ENCODE measurements at places on chromosomes 1 and 21.

DNA sequence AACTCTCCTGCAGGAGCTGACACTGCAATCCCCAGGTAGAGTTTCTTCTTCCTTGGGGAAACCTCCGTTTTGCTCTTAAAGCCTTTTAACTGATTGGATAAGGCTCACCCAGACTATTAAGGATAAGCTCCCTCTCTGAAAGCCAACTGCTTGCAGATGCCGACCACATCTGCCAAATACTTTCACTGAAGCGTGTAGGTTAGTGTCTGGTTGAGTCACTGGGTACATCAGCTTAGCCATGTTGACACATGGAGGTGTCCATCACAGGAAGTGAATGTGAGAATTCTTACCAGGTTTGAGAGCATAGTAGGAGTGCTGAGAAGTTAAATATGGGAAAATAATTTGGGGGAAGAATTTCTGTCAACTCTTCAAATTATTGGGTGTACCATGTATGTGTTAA lies 202.0 kb downstream of the AJAP1 start:
- no peak for DNase-seq

DNA sequence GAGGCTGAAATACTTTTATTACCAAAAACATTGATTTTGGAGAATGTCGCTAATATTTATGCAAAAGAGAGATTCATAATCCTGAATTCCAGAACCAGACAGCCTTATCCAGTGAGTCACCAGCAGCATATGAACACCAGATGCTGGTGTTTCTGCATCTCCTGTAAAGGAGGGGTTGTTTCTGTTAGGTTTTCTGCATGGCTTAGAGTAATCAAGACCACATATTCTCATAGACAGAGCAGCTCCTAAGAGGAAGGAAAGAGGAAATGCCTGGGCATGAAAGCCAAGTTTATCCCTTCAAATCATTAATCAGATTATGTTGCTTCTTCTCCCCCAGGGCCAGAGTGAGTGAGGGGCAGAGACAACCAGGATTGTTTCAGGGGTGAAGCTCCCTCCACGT lies 86.2 kb downstream of the NGF start:
- no peak for DNase-seq

DNA sequence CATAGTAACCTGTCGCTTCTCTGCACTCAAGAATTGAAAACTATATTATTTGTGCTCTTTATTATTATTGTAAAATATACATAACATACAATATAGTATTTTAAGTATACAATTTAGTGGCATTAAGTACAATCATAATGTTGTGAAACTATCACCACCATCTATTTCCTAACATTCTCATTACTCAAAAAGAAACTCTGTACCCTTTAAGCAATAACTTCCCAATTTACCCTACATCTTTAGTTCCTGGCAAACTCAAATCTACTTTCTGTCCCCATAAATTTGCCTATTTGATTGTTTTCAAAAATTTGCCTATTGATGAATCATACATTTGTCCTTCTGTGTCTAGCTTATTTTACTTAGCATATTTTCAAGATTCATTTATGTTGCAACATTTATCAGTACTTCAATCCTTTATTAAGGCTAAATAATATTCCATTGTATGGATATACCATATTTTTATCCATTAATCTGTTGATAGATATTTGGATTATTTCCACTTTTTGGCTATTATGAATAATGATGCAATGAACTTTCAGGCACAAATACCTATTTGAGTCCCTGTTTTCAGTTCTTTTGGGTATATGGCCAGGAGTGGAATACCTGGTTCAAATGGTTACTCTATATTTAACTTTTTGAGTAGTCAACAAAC lies 99.6 kb upstream of the DMRTA2 start:
- no peak for DNase-seq

DNA sequence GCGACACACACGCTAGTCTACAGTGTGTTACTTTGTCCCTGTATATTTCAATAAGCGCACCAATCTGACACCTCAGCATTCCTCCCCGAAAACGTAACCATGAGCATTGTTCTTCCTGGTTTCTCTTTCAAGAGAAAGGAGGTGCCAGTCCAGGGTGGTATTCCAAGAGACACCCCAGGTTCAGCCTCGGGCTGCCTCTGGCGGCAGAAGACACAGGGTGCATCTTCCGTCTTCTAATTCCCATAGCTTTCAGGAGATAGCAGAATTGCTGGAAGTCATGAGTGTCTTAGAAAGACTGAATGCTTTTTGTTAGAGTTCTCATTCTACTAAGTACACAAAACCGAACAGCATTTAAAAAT lies 15.9 kb upstream of the RGS8 start:
- no peak for DNase-seq

- peak; percentile 87 for DNase-seq
Observed at GRCh38 chr1:224435318-224435763, 744 bp upstream of the WDR26 start.

DNA sequence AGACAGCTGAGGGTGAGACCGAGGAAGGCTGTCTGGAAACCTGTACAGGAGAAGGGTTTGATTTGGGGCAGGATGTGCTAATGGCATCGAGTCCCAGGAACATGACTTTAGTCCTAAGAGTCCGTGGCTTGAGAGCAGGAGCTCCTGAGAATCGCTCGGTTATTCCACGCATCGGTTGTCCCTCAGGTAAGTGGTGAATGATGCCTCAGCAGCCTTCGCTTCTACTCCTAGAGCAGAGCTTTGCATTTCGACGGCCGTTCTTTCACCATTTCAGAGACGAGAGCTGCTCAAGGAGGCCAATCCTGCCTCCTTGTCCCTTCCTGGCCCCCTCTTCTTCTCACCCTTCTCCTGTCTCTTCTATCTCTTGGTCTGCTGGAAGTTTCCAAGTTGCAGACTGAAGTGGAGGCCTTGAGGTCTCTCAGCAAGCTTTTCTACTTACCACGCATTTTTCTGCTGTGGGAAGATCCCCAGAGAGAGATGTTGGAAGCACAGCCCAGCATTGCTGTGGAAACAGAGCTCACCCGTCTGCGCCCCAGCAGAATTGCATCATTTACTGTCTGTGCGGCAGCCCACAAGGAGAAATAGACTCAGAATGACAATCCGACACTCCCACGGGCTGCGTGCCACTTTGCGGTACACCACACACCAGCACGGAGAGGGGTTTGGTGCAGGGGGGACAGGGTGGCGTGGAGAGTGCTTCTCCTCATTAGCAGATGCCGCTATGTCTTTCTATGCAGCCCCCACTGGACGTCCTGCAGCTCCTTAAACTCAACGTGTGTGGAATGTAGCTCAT lies 270.7 kb upstream of the C1orf174 start:
- DNase-seq, result no peak

GRCh38 chr1:4176841-4177240 lies 276.8 kb upstream of the C1orf174 start:
- DNase-seq, result no peak

DNA sequence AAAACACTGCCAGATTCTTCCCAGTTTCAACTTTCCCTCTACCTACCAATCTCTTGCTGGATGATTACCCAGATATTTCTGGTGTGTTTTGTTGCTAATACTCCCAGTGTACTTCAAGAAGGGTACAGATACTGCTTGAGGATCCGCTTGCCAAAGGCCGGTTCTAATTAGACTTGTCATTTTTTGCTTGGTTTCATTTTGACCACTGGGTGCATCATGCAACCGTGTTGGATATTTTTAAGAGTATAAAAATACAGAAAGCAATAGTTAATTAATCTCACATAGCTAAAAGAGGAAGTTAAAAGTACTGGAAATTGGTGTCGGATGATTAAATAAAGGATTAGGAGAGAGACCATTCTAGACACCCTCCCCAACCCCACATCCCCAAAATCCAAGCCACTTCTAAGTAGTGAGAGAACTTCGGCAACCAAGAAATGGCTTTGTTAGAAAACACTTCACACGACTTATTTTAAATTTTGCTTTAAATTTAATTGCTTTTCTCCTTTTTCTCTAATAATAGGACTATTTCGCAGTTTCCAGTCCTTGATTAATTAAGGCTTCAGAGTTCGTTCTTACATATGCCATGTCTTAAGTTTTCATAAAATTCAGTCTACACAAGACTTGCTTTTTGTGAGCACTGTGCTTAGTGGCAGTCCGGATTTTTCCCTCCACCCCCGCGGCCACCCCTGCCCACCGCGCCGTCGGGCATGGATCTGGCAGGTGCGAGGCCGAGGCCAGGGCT lies 2.5 kb upstream of the CDKN2C start:
- peak; percentile 49 for DNase-seq

DNA sequence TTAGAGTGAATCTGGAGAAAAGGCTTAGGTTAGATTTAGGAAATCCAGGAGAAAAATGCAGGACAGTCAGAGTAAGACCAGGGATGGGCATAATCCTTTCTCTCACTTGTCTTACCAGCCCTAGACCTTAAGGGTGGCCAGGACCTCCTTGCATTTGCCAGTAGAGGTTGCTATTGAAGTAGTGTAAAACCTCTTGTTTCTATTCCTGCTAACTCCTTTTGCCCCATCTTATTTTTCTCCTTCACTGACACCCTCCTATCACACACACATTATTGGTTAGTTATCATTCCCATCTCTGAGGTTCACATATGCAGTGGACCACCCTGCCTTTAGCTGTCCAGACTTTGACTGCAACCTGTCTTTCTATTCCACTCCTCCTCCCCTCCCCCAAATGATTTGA lies 75.0 kb upstream of the MACF1 start:
- no peak for DNase-seq

DNA sequence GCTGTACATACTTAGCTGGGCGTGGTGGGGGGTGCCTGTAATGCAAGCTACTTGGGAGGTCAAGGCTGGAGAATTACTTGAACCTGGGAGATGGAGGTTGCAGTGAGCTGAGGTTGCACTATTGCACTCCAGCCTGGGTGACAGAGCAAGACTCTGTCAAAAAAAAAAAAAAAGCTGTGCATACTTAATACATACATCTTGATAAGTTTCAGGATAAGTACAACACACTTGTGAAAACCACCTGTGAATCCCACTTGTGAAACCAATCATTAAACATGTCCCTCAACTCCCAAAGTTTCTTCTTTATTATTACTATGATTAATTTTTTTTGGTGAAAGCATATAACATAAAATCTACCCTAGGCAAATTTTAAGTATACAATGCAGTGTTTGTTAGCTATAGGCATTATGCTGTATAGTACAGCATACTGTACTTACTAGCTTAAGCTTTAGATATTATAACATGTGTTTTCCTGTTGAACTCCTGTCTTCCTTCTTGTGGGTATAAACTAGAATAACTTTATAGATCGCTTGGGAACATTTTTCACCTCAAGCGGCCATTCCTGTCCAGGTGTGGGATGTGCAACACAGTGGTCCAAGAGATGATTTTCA lies 41.4 kb downstream of the DISC1 start:
- DNase-seq, result no peak

DNA sequence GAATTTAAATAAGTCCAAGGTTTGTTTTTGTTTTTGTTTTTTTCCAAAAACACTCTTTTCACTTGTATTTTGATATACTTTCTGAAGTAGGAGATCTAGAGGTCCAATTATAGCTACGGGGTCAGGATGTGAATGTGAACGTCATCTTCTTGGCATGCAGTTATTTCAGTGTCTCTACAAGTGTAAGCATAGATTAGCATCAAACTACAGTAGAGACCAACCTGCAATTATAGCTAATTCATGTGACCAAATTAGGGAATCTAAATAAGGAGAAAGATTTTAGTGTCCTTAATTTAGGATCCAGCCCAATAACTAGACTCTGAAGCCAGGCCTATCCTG lies 107.3 kb upstream of the PALMD start:
- DNase-seq, result no peak

- peak; percentile 19 for DNase-seq
Observed at GRCh38 chr1:147890177-147890790, 12.3 kb upstream of the GJA8 start.

- no peak for DNase-seq
Observed at GRCh38 chr1:200724064-200724463, 14.6 kb upstream of the CAMSAP2 start.

DNA sequence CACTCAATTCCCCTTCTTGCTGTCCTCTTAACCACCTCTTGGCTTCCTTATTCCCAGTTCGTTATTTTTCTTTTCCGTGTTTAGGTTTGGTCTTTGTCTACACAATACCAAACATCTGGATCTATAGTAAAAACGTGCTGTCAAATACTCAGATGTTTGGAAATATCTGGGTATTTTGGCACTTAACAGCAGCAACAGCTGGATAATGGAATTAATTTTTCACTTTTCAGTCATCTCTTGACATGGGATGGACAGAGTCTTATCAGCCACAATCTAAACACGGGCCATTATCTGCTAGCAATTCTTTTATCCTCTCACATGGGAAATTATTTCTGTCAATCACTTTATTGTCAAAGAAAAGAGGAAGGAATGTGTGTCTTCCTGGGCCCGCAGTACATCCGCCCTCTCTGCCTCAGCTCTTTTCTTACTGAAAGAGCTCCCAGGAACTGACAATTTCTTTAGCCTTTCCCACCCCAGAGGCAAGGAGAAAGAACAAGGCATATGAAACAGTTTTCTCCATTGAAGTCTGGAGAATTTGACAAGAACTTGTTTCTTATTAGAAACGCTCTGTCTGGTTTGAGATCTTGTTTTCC lies 13.4 kb downstream of the NHLH2 start:
- no peak for DNase-seq

DNA sequence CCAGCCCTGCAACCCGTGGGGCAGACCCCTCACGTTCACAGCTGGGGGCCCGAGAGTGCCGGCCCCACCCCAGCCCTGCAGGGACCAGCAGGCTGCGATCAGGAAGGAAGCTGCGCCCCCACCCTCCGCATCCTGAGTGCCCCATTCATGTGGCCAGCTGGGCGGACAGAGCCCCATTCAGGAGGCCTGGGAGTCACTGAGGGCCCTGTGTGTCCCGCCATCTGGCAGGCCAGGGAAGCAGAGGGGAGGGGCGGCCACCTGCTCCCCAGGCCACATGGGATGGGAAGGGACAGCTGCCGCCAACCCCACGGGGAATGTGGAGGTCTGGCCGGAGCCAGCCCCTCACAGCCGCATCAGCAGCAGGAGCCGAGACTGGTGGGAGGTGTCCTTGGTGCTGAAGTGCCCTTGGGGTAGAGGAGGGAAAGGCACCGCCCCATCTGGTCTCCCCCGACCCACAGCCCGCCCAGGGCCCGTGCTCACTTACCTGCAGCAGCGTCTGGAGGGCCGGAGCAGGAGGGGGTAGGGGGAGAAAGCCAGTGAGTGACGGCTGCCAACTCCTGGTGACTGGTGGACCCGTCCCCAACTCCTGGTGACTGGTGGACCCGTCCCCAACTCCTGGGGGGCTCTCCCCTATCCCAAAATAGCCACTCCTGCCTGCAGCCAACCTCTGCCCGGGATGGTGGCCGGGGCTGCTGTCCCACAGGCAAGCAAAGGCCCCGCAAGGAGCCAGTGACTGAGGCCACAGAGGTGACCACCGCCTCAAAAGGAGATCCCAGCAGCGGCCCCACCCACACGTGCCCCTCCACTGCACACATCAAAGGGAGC lies 8.7 kb downstream of the ACAP3 start:
- no peak for DNase-seq

- DNase-seq, result peak; percentile 30
Observed at GRCh38 chr1:168234846-168235547, 9.2 kb downstream of the SFT2D2 start.

- DNase-seq, result no peak
Observed at GRCh38 chr1:12055259-12055658, 7.8 kb upstream of the TNFRSF8 start.

DNA sequence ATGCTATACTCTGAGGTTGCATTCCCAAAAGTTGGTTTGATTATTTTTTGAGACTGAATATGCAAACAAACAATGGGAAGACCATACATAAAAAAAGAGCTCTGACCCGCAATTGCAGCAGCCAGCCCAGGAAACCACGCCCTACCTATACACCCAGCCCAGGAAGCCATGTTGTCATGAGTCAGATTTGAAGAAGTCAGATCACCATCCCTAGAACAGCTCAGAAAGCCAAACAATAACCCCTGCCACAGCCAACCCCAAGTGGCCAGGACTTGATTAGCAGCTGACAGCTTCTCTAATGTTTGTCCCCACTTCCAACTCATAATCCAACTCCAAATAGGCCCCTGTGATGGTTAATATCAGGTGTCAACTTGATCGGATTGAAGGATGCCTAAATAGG lies 621.9 kb downstream of the NPHP4 start:
- no peak for DNase-seq

Data from hematopoietic multipotent progenitor cell treated with erythropoietin and hydrocortisone succinate and interleukin-3 and kit ligand, for 17 days (in vitro differentiated cells).